ENCODE measurements at places on chromosomes 5 and 9.

DNA sequence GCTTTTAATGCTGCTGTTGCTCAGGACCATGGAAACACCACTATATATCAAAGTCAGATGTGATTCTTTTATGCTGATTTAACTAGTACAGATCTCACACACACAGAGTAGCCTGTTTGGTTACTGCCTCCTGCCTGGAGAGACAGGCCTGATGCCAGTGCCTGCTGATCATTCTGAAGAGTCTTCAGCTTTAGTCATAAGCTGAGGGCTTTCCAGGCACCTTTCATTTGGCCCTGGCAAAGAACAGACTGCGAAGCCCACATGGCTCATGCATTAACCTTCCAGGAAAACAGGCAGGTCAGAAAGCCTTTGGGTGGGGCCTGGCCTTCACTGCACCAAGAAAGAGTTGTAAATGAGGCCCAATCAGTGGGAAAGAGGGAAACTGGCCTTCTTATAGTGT, 144.7 kb downstream of the SAXO1 start:
- no peak for DNase-seq

DNA sequence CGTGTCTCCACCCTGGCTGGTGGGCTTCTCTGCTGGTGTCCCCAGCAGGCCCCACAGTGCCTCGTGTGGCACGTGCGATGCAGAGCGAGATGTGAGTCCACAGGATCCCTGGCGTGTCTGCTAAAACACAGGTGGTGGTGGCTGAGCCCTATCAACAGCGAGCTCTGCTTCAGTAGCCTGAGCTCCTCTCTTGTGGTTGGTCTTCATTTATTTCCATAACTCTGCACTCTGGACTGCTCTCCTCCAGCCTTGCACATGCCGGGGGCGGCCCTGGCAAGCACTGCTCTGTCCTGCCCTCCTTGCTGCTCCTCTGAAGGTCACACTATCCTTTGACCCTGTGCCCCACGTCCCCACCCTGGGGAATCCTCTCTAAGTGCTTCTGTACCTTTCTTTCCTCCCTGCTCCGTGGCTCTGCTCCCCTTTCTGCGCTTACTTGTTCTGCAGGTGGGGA, 59.2 kb downstream of the NSUN2 start:
- no peak for DNase-seq

DNA sequence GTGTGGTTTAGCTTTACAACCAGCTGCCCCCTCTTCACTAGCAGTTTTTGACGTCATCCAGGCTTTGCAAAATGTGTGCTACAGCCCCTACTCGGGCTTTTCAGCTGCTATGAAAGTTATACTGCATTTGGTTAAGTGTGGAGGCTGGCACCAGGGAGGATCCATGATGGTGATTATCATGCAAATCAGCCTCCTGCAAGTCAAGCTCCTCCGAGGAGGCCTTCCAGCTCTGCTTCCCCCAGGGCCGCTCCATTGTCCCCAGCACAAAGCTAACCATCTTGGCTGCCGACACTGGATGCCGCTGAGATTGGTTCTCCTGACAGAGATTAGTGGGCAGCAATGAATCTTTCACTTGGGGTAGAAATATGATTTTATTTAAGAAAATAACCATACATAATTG, 159.6 kb downstream of the NR2F1-AS1 start:
- DNase-seq: no peak

- no peak for DNase-seq
Measured at GRCh38 chr9:7788772-7789171, 10.8 kb downstream of the DMAC1 start.

DNA sequence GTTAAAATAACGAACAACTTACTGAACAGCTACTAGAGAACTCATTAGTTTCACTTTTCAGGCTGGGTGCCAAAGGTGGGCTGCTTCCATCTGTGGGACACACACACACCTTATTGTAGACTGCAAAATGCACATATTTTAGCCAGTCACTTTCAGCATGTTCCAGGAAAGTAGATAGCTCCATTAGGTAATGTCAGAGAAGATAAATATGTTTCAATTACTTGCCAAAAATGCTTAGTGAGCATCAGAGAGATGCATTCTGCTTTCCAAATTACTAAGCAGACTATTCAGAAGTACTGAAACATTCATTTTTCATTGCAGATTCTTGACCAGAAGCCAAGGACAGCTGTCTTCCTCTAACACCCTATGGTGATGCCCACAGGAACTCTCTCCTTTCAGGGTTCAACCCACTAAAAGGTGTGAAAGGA, 56.2 kb upstream of the APC start:
- no peak for DNase-seq

DNA sequence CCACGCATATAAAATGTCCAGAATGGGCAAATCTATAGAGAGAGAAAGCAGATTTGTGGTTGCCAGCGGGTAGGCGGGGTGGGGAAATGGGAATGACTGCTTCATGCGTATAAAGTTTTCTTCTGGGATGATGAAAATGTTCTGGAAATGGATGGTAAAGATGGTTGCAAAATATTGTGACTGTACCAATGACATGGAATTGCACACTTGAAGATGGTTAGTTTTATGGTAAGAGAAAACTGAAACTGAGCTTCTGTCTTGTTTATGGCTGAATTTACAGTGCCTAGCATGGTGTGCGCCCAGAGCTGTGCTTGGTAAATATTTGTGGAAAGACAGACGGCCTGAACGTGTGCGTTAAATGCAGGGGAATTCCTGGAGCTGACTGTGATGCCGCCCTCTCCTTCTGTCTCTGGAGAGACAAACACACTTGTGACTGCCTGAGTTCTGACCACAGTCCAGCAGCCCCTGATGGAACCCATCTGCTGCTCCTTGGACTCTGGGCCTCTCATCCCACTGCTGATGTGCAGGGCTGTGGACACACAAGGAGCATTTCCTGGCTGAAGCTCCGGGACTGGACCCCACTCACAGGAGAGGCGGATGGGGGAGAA, 8.6 kb upstream of the PTGES start:
- DNase-seq: no peak

DNA sequence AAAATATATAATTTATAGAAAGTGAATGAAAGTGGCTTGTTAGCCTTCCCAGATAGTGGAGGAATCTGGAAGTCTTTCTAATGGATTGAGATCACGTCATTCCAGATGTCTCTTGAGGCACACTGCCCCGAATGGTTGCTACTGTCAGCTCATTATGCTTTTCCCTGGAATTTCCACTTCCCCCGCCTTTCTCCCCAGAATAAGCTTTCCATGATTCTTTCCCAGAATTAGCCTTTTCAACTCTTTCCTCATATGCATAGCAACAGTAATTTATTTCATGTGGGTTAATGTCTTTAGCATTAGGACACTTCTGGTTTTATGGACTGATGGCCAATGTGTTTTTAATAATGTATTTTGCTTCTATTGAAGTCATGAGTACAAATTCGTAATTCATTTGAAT, 81.5 kb downstream of the PALM2AKAP2 start:
- no peak for DNase-seq

- DNase-seq: no peak
Measured at GRCh38 chr9:109232449-109233237, 65.6 kb upstream of the FRRS1L start.

GRCh38 chr5:154850255-154851062, at the start of gene FAXDC2:
Gene FAXDC2 (minus strand): TSS chr5:154850603. CDS start chr5:154838178, 12,425 bp downstream.
- DNase-seq: no peak

GRCh38 chr5:56812110-56812509, 3.2 kb upstream of the MAP3K1 start:
- no peak for DNase-seq

DNA sequence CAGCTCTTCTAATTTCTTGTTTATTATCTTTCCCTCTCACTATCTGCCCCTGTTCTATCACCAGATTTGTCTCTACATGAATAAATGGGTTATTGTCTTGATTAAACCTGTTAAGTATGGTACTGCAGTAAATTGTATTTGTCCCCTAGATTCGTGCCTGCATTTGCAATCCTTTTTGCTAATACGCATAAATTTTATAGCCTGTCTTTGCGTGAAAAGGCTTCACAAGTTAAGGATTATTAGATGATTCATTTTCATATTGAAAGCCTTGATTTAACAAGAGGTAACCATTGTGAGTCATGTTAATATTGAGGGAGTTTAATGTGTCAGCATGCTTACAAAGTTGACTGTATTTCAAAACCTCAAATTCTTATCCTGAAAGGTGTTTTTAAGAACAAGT, 204.6 kb downstream of the PCSK1 start:
- DNase-seq: no peak

GRCh38 chr5:137300411-137301240, 198.5 kb downstream of the SPOCK1 start:
- DNase-seq: no peak

Measured in B cell (primary cell).